ENCODE measurements at places on chromosomes 2 and 18.

- no peak for DNase-seq
Observed at GRCh38 chr18:63829886-63830285, 54.7 kb downstream of the SERPINB7 start.

DNA sequence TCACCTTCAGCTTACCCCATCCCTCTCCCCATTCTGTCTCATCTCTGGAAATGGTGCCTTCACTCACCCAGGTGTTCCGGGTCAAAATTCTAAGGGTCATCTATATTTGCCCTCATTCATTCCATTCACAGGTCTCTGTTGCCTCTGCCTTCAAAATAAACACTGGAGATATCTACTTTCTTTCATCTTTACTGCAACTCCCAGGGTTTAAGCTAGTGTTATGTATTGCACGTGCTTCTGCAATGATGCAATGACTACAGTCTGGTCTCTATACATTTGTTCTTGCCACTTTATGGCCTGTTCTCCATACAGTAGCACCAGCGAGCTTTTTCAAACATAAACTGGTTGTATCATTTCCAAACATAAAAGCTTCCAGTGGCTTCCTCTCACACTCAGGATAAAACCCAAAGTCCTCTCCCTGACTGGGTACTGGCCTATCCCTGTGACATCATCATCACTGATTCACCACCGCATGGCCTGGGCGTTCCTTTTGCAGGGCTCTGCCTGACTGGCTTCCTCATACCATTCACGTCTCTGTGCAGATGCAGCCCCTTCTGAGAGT lies 14.3 kb downstream of the DSG2 start:
- DNase-seq: no peak

- DNase-seq: no peak
Observed at GRCh38 chr2:32758232-32758631, 130.4 kb downstream of the TTC27 start.

- DNase-seq: no peak
Observed at GRCh38 chr18:33264566-33264965, 176.0 kb downstream of the CCDC178 start.

GRCh38 chr18:62551972-62552513 lies 29.2 kb downstream of the ZCCHC2 start:
- DNase-seq: no peak

- no peak for DNase-seq
Observed at GRCh38 chr2:127066942-127067341, 40.0 kb downstream of the BIN1 start.

DNA sequence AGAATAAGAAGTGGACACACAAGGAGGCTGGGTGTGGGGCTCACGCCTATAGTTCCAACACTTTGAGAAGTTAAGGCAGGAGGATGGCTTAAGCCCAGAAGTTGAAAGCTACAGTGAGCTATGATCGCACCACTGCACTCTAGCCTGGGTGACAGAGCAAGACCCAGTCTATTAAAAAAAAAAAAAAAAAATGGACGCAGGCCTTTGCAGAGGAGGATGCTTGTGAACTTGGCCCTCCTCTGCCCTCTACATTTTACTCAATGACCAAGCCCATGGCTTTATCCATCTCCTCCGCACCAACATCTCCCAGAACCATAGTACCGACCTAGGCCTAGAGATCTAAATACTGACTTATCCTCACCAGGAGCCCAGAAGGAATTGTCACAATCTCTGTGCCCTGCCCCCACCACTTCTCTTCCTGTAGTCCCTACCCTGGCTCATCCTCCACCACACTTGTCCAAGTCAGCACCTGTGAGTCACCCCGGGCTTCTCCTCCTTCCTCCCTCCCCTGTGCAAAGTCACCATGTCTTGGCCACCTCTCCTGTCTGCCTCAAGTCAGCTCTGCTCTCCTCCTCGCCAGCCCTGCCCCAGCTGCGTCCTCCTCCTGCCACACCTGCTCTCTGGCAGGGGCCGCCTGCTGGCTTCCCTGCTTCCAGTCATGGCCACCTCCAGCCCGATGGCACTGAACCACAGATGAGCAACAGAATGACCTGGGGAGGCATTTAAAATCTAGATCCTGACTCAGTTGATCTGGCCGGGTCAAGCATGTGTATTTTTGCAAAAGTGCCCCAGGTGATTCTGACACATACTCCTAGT lies 35.8 kb upstream of the ASPRV1 start:
- DNase-seq: peak; percentile 28

- no peak for DNase-seq
Observed at GRCh38 chr18:22302144-22302543, 115.6 kb downstream of the CTAGE1 start.

DNA sequence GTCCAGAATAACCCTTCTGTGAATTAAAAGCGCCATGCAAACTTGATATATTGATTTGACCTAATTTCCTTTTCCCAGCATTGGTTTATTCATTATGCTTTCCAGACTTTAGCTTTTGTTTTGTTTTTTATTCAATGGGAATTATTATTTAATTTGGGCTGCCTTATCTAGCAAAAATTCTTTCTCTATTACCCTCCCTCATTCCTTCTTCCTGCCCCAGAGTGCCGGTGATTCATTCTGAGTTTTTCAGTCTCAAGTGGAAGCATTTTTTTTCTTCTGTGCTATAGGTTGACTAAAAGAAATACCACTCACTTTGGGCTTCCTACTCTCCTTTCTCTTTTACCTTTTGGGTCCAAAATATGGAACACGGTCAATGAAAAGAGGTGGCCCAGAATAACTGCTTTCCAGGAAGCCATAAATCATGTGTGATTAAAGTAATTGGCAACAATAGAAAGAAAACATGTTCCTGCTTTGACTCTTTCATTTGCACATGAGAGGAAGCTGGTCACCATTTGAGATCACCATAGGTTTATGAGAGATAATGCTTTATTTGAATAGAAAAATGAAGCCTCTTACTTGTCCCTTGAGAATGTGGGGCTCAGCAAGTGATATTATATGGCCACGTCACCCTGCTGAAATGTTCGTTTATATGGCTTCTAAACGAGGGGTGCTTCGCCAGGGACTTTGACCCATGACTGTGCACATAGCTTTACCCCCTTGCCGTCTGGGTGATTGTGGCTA lies 422.8 kb upstream of the ZEB2 start:
- DNase-seq: no peak

DNA sequence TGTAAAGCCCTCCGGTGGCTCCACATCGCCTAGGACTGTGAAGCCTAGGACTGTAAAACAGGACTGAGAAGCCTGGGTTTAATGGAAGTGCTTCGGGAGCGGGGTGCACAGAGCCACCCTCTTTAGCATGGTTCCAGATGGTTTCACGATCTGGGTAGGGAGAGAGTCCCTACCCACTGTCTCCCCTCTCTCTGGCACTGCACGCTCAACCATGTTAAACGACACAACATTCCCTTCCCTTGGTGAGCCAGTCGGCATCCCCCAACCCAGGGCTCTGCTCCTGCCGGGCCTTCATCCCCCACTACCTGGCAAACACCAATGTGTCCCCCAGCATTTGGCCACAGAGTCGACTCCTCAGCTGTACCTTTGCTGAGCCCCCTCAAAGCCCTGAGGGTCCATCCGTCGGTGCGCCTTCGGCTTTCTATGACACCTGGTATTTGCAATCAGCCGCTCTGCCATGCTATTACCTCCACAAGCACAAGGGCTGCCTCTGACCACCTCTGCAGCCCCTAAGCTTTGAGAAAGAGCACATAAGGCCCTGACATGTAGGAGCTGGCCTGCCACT lies 1.1 kb downstream of the COPS9 start:
- no peak for DNase-seq

- no peak for DNase-seq
Observed at GRCh38 chr2:173493874-173494273, 139.2 kb downstream of the CDCA7 start.

- DNase-seq: no peak
Observed at GRCh38 chr2:176582990-176583481, 313.8 kb downstream of the MTX2 start.

GRCh38 chr2:146523196-146523595 lies 1321.6 kb upstream of the ACVR2A start:
- no peak for DNase-seq

DNA sequence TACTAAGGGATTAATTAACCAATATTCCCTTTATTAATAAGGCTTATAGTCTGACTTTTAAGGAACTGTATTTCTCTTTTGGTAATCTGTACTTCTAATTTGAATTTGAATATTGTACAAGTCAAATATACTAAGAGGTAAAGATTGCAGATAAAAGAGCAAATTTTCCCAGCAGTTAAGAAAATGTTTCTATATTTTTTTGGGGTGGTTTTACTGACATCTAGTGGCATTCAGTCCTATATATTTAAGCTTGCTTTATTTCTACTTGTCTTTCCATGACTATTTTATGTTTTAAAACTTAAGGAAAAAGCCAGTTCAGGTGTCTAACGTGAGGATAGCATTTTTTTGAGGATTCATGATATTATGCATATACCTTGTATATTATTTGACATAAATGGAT lies 41.6 kb downstream of the TDRD15 start:
- DNase-seq: no peak

DNA sequence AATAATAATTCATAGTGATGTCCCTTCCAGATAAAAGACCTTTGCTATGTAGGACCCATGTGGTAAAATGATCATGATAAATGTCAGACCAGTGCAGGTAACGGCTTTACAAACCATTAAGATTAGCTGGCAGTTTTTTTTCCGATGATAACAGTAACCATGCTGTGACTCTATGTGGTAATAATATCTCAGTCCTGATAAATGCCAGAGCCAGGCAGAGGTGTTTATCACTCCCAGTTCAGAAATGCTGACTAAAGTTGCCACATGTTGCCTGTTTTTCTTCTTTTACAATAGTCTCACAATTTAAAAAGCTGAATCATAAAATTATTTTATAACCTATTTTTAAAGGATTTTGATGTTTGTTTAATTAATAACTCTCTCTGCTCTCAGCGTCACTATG lies 565.1 kb downstream of the ARHGAP15 start:
- DNase-seq: no peak

GRCh38 chr2:199370150-199370780 lies 87.5 kb downstream of the SATB2 start:
- no peak for DNase-seq

All from activated CD4-positive, alpha-beta T cell treated with anti-CD3 and anti-CD28 coated beads, Interleukin-2, amount 50 U/mL, for 48 hours (primary cell).